ENCODE measurements at places on chromosomes 1 and 21.

DNA sequence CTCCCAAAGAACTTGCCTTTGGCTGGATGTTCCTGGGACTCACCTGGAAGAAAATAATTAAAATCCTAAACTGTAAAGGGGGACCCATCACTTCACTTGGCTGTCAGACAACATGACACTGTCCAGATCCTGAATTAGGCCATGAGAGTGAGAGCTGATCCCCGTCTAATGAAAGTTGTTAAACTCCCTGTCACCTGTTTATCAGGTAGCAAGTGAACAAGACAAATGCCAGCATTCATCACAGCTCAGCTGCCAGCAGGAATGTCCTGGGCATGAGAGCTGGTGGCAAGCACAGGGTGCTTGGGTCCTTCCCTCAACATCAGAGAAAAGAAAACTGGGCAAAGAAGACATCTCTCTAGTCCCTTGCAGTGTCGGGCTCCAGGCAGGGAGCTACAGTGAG, 23.8 kb downstream of the PMVK start:
- DNase-seq, result no peak

- no peak for DNase-seq
Measured at GRCh38 chr1:169999761-170000160, 74.7 kb downstream of the KIFAP3 start.

- no peak for DNase-seq
Measured at GRCh38 chr1:235831148-235831547, 35.6 kb downstream of the LYST start.

DNA sequence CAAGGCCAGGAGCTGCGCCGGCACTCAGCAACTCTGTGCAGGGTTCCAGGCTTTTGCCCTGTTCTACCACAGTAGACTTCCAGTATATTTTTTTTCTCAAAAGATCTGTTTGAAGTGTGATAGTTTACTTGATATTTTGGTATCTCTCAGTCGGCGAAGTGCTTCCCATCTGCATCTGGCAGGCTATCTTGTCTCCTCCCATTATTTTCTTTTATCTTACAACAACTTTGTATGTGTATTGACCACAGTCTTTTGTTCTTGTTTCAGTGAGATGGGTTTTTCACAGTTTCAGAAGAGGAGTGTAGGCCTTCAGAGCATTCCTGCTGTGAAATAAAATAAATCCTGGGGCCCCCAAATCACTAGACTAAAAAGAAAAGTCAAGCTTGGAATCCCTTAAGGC, 292.9 kb downstream of the PTGER3 start:
- DNase-seq, result no peak

GRCh38 chr1:26542771-26543451, 13.3 kb downstream of the RPS6KA1 start:
- no peak for DNase-seq

GRCh38 chr1:74237035-74237434, 1.8 kb downstream of the TNNI3K start:
- no peak for DNase-seq

DNA sequence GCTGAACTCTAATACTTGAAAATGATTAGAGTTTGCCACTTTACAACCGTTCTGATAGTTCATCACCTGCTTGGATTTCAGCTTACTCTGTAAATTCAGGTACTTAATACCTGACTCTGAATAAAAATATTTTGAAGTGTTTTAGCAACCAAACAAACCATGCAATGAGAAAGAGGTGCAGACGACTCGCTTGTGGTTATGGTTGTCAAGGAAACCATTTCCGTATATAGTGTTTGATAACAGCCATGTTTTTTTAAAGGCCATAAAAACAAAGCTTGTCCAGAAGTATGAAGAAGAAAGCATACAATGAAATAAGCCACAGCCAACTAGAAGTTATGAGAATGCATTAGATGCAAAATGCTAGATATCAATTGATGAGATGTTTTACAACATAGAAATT, 167.2 kb upstream of the HMCN1 start:
- DNase-seq, result peak; percentile 27

- peak; percentile 14 for DNase-seq
Measured at GRCh38 chr1:89085781-89086180, 20.8 kb upstream of the GBP1 start.

- DNase-seq, result no peak
Measured at GRCh38 chr1:205980237-205980870, 22.8 kb downstream of the RAB7B start.

- DNase-seq, result no peak
Measured at GRCh38 chr1:36540056-36540455, 57.3 kb upstream of the CSF3R start.

- no peak for DNase-seq
Measured at GRCh38 chr21:45367402-45368351, 37.3 kb upstream of the COL18A1 start.

DNA sequence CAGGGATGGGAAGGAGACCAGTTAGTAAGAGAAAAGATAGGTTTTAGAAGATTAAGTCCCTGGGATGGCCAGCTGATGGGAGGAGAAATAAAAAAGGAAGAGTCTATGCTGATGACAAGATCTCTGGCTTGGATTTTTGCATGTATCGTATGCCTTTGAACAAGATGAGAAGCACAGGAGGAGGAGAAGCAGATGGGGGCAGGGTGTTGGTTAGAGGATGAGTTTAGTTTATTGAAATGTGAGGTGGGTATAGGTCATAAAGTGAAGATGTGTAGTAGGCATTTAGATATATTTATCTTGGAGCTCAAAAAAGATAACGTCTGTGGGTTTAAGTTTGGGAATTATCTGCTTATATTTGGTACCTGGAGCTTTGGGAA, 1.4 kb downstream of the TIPRL start:
- DNase-seq, result no peak

GRCh38 chr1:5522531-5523145, 469.6 kb downstream of the NPHP4 start:
- no peak for DNase-seq

- DNase-seq, result no peak
Measured at GRCh38 chr1:197919346-197920066, 2.3 kb downstream of the LHX9 start.

- DNase-seq, result no peak
Measured at GRCh38 chr1:6891781-6892579, 106.7 kb downstream of the CAMTA1 start.

- no peak for DNase-seq
Measured at GRCh38 chr1:227794817-227795192, 20.7 kb upstream of the PRSS38 start.

GRCh38 chr1:13703558-13704490, 3.8 kb downstream of the PRDM2 start:
- DNase-seq, result no peak

- DNase-seq, result no peak
Measured at GRCh38 chr21:45856906-45857305, 124.7 kb upstream of the COL6A1 start.

DNA sequence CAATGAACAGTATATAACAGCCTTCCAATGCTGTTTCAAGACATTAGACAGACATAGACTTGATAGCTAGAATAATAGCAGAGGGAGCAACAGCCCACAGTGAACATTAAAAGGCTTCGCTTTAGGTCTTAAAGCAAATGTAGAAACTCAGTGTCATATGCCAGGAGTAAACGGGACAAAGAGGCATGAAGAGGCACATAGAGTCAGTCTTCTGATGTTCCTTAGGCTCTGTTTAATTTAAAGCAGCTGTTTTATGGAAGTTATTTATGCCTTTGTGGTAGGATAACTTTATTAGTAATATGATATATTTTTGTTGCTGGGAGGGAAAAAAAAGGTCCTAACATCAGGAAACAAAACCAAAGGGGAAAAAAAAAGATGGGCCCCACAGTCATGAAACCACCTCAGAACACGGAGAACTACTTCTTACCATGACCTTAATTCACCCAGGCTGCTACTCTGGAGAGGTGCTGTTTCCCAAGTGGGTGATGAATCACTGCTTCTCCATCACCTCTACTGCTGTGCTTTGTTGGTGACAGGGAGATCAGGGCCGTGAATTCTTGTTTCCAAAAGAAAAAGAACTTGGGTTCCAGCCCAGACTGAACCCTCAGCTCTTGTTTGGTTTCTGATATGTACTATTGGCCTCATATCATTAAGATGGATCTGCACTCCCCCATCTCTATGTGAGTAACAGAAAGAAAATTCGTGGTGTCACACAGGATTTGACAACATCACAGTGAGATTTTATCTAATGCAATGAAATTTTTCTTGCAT, 616.9 kb downstream of the KIF26B start:
- DNase-seq, result no peak
